ENCODE measurements at places on chromosomes 3 and 15.

GRCh38 chr3:43726521-43726920 is 35.8 kb downstream of the ABHD5 start:
- no peak for DNase-seq

DNA sequence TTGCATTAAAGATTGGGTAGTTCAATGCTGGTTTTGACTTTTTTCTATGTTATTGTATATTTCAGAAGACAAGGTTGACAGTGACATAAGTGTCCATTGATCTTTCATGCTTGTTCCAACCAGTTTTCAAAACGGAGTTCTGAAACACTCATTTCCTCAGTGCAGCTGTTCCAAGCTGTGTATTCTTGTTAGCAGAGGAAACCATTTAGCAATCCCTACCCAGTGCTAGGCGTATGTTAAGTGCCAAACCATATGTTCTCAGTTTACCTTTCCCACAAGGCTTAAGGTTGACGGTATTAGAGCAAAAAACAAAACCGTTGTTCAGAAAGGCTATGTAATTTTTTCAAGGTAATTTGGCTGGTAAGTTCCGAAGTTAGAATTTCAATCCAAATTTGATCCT is 9.1 kb downstream of the ATOSA start:
- no peak for DNase-seq

- no peak for DNase-seq
Observed at GRCh38 chr15:55703873-55704301, 39.1 kb downstream of the PRTG start.

GRCh38 chr3:197782230-197782629 is 8.8 kb upstream of the LRCH3 start:
- no peak for DNase-seq

- DNase-seq = no peak
Observed at GRCh38 chr15:70757627-70758026, 5.7 kb downstream of the UACA start.

GRCh38 chr3:73805435-73805834 is 180.7 kb upstream of the PDZRN3 start:
- DNase-seq = no peak

GRCh38 chr3:112038863-112039262 is 4.3 kb downstream of the TMPRSS7 start:
- DNase-seq = peak; percentile 50

DNA sequence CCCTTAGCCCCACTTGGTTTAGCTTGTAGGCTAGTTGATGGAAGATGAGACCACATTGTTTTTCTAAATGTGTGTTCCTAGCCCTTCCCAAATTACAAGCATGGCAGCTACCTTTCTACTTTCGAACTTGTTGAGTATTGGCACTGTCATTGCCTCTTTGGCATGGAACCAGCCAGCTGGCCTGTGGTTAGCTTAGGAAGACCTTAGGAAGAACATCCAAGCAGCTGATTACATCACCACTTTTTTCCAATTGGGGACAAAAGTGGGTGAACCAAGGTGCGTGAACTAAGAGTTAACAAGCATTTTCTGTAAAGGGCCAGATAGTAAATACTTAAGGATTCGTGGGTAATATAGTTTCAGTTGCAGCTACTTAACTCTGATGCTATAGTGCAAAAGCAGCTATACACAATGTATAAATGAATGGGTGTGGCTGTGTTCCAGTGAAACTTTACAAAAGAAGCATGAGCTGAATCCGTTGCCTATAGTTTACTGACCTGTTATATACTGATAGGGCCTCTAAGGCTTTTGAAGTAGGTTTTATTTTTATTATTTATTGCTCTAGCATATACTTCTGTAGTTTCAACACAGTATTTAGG is 8.5 kb downstream of the KLHL18 start:
- no peak for DNase-seq

DNA sequence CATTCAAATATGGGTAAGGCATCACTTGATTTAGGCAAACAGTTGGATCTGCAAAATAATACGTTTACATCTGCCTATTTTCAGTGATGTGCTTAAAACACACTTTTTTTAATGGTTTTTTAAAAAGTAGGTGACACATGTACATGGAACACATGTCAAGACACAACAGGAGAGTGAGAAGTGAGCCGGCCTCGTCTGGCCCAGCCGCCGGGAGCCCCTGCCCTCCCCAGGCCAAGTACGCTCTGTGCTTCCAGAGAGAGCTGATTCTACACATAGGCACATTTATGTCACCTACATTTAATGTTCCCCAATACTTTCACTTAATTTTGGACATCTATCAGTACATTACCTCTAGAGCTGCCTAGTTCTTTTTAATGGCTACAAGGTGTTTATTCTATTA is 3.8 kb downstream of the TM2D3 start:
- DNase-seq = no peak
